ENCODE measurements at places on chromosomes 7 and 10.
A peak's percentile ranks its signal among the peaks of the same experiment; 100 is the strongest.

DNA sequence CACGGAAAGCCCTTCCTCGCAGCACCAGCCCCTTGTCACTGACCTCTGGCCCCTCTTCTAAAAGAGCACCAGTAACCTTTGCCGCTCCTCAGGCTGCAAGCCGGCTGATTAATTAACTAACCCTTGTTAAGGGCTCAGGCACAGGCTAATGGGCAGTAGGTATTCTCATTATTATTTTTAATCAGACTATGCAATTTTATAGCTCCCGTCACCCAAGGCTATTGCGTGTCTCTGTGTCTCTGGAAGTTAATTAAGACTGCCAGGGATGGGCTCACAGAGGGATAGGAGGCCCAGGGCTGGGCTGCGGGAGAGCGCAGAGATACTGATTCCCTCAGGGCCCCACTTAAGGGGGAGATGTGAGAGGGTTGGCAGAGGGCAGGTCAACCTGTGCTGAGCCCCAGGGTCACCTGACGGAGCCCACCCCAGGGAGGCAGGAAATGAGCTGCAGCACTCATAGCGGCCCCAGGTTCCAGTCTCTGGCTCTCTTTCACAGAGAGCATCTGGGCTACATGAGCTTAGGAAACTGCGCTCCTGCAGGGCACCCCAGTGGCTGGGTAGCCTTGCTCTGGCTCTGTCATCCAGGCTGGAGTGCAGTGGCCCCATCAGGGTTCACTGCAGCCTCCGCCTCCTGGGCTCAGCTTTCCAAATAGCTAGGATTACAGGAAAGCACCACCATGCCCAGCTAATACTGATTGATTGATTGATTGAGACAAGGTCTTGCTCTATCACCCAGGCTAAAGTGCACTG is 92.2 kb upstream of the LRRC4 start:
- DNase-seq: no peak

DNA sequence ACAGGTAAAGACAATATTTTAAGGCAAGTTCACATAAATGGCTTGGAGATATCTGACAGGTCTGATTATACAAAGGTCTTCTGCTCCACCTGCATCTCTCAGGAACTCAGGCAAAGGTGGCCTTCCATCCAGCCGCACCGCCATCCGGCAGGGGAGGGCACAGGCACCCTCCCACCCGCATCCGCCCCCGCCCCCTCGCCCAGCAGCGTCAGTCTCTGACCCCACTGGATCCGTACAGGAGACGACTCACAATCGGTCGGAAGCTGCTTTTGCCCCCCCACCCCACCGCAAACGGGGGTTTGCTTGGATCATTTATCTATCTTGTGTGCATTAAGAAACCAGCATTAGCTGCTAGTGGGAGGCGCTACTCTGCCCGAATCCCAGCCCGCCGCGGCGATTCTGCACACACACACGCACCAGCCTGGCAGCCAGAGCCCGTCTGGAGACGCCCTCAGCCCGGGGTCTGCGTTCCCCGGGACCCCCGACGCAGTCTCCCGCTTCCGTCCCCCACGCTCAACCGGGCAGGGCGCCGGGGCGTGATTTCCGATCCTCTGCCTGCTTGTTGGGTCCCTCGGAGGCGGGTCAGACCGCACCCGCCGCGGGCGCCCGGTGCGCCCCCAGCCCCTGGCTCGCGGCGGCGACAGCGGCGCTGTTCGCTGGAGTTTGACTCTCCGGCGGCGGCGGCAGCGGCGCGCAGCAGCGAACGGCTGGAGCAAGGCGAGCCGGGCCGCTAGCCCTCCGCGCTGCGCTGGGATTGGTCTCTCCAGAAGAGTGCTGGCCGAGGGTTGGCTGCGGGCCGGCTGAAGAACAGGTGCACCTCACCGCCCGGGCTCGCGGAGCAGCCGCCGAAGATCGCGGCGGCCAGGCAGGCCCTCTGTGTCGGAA is 820 bp upstream of the NRG3 start:
- no peak for DNase-seq

DNA sequence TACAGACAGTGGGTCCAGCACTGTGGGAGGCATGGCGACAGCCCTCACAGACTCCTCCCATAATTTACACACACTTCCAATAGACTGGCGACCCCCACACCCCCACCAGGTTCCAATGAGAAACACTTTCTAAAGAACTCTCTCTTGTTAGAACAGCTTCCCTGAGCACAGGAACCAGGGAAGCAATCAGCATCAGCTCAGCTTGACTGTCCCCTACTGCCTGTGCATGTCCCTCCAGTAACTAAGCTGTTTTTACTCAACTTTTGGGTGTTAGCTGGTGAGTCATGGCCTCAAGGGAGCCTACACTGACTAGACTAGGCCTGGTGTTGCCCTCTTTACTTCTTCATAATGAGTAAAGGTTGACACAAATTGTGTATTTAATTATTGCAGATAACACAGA is 32.6 kb upstream of the HERPUD2 start:
- DNase-seq: no peak

GRCh38 chr10:119759832-119760231 is 34.0 kb downstream of the INPP5F start:
- no peak for DNase-seq

- no peak for DNase-seq
Measured at GRCh38 chr10:128960517-128960916, 506.5 kb upstream of the MGMT start.

GRCh38 chr10:46251857-46252847 is 34.6 kb upstream of the ANTXRL start:
- no peak for DNase-seq

DNA sequence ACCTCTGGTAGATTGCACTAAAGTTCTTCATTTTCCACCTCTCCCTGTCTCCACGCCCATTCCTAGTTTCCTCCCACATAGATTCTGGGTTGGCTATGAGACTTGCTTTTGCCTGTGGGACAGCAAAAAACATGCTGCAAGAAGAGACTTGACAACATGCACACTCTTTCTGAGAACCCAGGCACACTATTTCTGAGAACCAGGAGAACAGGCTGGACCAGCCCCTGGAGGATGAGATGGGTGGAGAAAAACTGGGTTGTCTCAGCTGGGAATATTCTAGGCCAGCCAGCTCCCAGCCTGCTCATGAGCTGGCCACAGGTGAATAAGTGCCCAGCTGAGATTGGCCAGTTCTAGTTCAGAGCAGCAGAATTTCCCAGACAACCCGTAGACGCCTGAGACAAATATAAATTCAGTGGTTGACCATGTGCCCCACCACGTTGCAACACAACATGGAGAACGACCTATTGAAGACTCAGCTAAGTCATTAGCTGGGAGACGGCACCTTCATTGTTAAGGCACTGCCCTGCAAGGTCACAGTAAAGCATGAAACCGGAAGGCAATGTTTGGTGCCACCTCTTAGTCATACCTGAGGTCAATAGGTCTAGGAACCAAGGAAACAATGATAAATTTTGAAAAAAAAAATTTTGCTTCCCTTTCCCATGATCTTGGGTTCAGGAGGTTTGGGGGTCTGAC is 92.7 kb upstream of the AKR1E2 start:
- no peak for DNase-seq

DNA sequence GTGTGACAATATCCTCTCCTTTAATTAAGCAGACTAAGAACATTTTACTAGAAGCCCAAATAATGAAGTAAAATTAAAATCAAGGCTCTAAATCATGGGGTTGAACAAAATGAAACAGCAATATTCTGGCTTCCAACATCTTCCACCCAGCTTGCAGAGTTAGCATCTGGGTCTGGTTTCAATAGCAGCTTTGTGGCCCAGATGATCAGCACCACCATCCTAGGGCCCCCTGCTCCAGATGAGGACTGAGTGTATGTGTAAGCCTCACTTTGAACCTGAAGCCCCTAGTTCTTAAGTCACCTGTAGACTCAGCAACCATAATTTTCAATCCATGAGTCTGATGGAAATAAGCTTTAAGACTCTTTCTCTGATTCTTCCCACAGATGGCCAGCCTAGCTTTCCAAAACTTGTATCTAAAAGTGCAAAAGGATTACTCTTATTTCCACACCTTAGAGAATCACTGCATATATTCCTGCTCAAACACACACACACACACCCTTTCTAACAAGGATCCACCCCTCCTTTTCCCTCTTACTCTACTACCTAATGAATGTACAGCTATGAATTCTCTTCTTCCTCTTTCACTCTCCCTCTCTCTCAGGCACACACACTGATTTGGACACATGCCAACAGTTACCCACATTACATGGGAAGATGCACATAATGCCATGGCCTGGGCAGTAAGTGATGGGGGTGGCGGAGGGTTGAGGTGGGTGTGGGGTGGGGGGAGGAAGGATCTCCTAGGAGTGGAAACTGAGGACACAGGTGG is 3.5 kb downstream of the DENND11 start:
- peak; percentile 44 for DNase-seq

DNA sequence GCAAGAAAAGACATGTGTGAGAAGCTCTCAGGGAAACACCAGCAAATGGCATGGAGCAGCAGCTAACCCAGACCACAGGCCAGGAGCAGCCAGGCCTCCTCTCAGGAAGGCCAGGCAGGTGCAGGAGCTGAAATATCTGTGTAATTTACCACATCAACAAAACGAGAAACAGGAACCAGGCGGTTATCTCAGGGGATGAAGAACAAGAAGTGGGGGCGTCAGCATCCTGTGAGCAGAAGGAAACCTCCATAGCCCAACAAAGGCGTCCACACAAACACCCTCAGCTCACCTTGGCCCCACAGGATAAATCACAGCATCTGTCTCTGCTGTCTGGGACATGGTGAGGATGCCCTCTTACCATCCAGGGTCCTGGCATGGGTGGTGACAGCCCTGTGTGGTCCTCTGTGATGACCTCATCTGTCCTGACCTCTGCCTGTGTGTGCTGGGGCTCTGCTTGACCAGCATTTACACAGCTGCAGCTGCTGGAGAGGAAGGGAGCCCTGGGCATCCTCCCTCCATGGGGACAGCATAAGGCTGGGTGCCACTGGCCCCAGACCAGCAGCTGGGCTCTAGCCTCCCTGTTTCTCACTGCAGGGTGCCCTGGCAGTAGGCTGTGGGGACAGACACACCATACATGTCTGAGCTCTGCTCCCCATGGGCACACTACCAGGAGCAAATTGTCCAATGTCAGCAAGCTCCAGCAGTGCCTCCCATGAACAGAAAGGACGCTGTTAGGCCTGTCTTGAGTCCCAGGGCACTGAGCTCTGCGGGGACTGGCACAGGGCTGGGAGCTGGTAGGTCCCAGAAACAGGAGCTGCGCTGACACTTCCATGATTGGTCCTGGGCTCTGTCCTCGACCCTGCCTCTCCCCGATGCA is 34.6 kb downstream of the ANXA8 start:
- peak; percentile 1 for DNase-seq

- DNase-seq: no peak
Measured at GRCh38 chr7:107660381-107661080, at the start of gene SLC26A4. SLC26A4 (plus strand) TSS chr7:107660828; CDS start chr7:107661642, 814 bp downstream.
